ENCODE measurements at places on chromosomes 11 and 22.

DNA sequence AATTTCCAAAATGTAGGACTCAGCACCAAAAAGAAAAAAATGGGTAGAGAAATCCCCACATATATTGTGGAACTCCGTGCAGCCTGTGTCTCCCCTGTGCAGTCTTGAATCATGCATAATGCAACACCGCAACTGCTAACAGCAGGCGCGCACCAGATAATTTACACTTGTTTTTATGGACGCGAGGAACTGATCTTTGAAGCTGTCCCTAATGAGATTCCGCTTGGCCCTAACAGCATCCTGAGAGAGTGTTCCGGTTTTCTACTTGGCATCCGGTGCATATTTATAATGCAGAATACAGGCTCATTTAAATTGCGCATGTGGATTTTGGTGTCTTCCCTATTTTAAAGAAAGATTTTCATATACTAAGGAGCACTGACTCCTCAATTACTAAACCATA is 21.1 kb downstream of the MPPED2 start:
- no peak for DNase-seq

- no peak for DNase-seq
These were observed 56.1 kb upstream of the B3GAT1 start for GRCh38 chr11:134468081-134468668.

DNA sequence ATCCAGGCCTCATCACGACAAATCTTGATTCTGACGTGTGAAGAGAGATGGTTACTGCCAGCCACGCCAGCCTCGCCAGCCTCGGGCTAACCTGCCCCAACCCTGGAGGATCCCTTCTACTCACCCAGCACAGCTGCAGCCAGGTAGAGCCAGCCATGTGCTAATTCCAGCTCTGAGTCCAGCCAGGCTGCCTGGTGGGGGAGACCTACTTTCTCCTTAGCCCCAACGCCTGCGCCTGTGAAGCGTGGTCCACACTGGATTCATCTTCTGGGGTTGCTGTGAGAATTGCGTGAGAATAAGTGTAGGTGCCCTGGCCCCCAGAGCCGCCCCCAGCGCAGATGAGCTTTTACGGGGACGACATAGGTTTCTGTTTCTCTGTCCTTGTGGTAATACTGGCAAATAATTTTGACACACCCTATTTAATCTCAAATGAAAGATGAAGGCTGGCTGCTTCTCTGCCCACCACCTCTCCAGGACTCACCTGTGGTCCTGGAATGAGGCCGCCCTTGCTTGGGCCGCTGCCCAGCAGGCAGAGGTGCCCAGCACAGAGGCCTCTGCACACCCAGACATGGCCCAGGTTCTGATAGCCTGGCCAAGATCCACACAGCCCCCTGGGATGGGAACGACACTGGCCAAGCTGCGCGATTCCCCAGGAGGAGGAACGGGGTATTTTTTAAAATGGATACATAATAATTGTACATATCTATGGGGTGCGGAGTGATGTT is 528.4 kb downstream of the TBC1D22A start:
- DNase-seq = no peak

- DNase-seq = no peak
These were observed 42.2 kb downstream of the TRIOBP start for GRCh38 chr22:37739035-37739434.

GRCh38 chr11:117715801-117716200 is 81.2 kb downstream of the DSCAML1 start:
- DNase-seq = no peak

DNA sequence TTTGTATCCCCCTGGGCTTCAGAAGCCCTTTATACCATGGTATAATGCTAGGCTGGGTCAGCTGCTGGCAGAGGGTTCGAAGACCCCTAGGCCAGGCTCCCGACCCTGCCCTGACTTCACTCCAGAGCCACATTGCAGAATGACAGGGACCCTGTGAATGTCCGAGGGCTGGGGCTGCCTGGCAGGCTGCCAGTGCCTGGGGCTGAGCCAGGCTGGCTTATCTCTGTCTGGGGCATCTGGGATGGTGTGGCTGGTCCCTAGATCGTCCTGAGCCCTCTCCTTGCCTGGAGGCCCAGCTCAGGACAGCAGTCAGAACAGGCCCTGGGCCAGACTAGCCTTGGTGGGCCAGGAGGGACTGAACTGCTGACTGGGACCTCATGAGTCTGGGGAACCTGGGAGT is 3.7 kb downstream of the ZDHHC8 start:
- DNase-seq = no peak

GRCh38 chr11:64316672-64317324 is 561 bp downstream of the TRMT112 start:
- peak; percentile 63 for DNase-seq

- no peak for DNase-seq
These were observed 22.7 kb downstream of the CACNA1I start for GRCh38 chr22:39593066-39593930.

DNA sequence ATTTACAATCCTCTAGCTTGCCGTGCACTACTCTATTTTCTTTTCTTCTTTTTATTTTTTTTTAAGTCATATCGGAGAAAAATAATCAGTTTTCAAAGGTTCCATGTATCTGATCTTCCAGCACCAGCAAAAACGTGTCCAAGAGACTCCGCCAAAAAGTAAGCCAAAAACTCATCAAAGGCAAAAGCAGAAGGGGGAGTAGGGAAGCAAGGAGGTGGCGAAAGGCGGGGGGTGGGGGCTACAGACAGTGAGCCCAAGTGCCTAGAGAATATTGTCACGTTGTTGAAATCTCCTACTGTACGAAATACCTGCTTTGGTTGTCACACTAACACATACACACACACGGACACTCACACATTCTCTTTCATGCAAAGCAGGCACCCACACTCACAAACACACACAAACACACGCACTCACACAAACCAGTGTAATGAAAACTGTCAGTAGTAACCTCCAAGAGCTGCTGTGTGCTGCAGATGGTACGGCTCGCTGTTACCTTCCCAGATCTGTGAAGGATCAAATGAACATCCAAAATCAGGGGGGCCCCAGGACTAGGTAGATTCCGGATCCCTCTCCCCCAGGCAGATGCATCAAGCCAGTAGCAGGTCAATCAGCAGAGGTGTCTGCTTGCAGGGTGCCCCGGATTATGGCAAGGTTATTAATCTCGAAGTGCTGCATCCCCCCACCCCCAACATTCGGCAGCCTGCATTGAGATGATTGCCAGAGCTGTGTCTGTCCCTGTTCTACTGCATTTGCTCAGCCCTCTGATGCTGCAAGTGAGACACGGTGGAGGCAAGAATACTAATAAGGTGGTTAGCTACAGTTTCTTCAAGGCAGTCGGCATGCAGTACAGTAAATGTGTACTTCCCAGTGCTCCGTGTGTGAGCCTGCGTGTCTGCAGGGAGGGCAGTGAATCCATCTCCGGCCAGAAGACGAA is at the start of gene LRRC4C:
TSS of gene LRRC4C (minus strand) at position 188 of the 937 bp plus-strand sequence.
- no peak for DNase-seq

- no peak for DNase-seq
These were observed 19.8 kb upstream of the MPZL2 start for GRCh38 chr11:118283756-118284350.

GRCh38 chr11:15830741-15831428 is 525.5 kb downstream of the SOX6 start:
- no peak for DNase-seq

DNA sequence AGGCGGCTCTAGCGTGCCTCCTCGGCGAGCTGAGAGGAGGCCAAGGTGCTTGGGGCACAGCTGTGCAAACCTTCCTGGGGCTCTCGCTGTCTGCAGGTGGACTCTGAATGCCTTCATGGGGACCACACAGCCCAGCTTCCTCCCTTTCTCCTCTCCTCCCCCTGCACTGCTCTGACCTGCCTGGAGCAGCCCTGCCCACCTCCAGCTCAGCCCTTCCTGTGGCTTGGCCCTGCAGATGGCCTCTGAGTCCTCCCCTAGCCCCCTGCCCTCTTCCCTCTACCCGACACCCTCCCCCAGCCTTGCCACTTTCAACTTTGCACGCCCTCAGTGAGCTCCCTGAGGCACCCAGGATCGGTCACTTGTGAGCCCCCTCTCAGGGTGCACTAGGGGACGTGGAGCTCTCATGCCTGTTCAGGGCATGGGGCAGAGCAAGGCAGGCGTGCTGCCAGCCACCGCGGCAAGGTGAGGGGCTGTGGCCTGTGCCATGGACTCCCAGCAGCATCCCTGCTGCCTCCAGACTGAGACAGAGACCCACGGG is 31.4 kb downstream of the PPM1F start:
- DNase-seq = no peak

DNA sequence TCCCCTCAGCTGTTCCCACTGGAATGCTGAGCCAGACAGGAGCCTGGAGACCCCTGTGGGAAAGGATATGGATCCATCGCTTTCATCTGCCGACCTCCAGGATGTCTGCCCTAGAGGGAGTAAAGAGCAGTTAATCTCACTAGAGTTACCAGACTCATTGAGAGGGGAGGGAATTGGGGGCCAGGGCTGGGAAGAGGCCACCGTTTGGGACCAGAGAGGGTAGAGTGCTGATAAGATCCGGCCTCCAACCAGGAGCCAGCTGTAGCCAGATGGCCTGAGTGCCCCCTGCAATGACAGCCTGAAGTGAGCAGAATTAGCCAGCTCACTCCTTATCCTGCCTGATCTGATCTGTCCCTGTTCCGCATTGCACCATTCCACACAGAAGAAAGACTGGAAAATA is 3.7 kb upstream of the APLNR start:
- DNase-seq = no peak

DNA sequence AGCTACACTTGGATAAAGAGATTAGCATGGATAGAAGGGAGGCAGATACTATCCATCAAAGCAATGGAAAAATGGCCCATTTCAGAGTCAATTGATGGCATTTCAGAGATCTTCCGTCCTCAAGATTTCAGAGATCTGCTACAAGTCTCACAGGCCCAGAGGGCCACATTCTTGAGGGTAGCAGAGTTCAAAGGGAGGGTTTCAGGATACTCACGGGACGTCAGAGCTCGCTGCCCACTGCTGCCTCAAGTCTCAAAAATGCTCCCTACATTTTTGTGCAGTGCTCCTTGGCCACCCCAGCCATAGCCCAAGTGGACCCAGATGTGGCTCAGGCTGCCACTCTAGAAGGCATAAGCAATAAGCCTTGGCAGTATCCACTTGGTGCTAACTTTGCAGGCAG is 24.9 kb downstream of the RTL6 start:
- DNase-seq = no peak

- no peak for DNase-seq
These were observed 302.4 kb upstream of the SORL1-AS1 start for GRCh38 chr11:121755191-121755590.

DNA sequence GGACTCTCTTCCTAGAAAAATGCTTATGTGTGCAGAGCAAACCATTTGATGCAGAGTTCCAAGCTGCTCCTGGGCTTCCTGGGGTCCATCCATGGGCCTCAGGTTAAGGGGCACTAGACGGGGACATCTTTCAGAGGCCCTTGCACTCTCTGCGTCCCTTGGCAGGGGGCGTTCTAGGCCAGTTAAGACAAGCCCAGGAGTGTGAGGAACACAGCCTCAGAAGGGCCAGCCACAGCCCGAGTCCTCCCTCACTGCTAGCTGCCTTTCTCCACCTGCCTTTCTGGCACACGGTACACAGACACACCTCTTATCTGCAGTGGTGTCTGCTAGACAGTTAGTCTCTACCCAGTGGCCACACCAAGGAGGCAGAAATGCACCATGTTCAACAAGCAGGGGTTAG is 18.0 kb upstream of the BID start:
- no peak for DNase-seq

DNA sequence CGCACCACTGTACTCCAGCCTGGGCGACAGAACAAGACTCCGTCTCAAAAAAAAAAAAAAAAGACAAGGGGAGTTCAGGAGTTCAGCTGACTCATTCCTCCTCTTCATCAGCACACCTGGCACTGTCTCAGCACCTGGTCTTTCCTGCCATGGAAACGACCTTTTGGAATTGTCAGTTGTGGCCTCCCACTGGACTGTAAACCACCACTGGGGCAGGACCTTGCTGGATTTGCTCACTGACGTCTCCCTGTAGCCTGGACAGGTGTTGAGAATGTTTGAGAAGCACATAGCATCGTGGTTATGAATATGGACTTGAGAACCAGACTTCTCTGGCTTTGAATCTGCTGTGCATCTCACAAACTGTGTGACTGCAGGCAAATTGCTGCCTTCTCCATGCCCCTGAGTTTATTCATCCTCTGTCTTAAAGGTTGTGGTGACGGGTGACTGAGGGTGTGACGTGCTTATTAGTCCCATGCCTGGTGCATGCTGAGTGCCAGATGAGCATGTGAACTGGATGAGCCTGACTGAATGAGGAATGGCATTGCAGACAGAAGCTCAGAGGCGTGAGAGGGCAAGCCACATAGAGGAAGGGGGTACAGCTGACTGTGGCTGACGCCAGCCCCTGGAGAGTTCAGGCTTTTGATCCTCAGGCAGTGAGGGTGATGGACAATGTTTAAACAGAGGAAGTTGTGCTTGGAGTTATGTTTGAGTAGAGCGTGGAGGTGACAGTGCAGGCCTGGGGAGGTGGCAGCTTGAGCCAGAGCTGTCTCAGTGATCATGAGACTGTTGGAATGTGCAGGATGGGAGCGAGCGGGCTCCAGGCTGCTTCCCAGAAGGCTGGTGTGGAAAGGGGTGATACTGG is 12.7 kb downstream of the TOM1 start:
- peak; percentile 80 for DNase-seq

- DNase-seq = no peak
These were observed 1.9 kb upstream of the PHF21A start for GRCh38 chr11:46122945-46123715.

- DNase-seq = peak; percentile 25
These were observed 61.1 kb downstream of the WT1 start for GRCh38 chr11:32374261-32374711.

DNA sequence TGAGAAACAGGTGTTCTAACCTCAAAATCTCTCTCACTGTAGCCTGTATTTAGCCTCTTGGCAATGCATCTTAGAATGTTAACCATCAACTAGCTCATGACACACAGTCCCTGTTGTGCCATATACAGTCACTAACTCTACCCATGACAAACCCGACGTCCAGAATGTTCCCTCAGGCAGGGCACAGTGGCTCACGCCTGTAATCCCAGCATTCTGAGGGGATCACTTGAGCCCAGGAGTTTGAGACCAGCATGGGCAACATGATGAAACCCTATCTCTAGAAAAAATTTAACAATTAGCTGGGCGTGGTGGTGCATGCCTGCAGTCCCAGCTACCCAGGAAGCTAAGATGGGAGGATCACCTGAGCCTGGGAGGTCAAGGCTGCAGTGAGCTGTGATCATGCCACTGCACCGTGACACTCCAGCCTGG is 18.2 kb upstream of the CCDC34 start:
- DNase-seq = no peak

- peak; percentile 28 for DNase-seq
These were observed 72.1 kb downstream of the ATXN10 start for GRCh38 chr22:45743687-45744086.

DNA sequence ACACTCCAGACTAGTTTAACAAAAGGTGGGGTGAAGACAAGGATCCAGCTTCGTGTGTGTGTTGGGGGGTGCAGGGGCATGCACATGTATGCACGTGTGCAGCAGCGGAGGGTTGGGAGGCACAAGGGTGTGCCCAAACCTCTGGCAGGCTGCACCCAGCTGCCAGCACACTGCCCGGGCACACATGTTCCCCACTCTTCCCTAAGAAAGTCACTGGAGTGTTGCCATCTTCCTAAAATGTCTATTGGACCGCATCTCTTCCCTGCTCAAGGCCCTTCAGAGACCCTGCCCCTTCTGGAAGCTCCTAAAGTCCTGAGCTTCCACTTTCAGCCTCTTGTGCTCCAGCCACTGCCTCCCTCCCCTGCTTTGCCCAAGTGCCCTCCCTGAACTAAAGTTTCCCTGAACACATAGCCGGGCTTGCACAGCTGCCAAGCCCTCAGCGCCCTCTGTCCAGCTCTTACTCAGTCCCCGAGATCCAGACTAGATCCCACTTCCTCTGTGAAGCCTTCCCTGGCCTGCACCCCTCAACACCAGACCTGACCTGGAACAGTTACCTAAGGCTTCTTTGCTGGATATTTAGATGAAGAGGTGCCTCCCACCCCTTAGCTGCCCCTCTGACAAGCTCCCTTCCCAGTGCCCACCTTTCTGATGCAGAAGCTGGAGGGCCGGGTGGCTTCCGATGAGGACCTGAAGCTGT is 6.0 kb downstream of the CFL1 start:
- no peak for DNase-seq
